ENCODE measurements at places on chromosomes 3 and 15.

GRCh38 chr3:17013571-17013970, 128.8 kb downstream of the PLCL2 start:
- no peak for DNase-seq
- H3K27ac ChIP-seq: no peak overlapping the region
- H3K4me3 ChIP-seq: no peak overlapping the region
- H3K4me1 ChIP-seq: peaks cover 8% of the 10 kb centered on the region
- no peaks in the 10 kb centered on the region for H3K36me3 ChIP-seq

- no peak for DNase-seq
- H3K36me3 ChIP-seq: no peaks in the 10 kb centered on the region
- H3K4me1 ChIP-seq: no peaks in the 10 kb centered on the region
- H3K27ac ChIP-seq: no peak overlapping the region
Observed at GRCh38 chr3:59796456-59796855, 746.6 kb upstream of the CFAP20DC start.

- H3K27me3 ChIP-seq: no peaks in the 10 kb centered on the region
- DNase-seq: no peak
- H3K36me3 ChIP-seq: no peaks in the 10 kb centered on the region
- H3K4me1 ChIP-seq: no peaks in the 10 kb centered on the region
- H3K27ac ChIP-seq: no peak overlapping the region
- no peak overlapping the region for H3K4me3 ChIP-seq
Observed at GRCh38 chr3:141291559-141292355, 60.1 kb downstream of the PXYLP1 start.

DNA sequence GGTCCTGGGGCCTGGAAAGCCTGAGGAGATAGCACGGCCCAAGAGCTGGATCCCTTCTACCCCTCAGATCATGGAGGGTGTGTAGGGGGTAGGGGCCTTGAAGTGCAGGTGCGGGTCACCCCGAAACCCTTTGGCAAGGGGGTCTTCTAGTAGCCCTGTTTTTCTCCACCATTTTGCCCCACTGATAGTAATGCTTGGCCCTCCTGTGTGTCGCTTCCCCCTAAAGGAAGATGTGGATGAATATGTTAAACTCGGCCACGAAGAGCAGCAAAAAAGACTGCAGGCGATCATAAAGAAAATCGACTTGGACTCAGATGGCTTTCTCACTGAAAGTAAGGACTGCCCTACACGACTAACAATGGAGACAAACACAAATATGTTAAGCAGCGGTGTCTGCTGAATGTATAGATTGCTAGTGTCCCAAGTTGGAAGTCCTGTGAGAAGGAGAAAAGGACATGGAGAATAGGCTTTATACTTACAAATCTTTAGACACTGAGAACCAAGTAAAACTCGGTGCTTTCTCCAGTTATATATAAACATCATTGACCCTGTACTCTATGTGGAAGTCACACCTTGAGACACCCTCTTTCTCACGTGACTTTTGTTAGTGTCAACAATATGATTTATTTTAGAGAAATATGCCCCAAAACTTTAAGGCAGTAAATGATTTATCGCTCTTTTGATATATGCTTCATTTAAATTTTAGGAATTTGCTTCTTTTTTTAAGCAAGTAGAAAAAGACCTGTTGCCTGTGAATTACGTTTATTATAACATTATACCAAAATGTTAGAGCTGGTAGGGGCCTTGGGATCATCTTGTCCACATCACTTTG, 802 bp downstream of the RCN2 start:
- H3K27ac ChIP-seq: peak overlapping the region; percentile 73
- H3K4me3 ChIP-seq: peak overlapping the region; percentile 72
- H3K4me1 ChIP-seq: no peaks in the 10 kb centered on the region
- no peak for DNase-seq

DNA sequence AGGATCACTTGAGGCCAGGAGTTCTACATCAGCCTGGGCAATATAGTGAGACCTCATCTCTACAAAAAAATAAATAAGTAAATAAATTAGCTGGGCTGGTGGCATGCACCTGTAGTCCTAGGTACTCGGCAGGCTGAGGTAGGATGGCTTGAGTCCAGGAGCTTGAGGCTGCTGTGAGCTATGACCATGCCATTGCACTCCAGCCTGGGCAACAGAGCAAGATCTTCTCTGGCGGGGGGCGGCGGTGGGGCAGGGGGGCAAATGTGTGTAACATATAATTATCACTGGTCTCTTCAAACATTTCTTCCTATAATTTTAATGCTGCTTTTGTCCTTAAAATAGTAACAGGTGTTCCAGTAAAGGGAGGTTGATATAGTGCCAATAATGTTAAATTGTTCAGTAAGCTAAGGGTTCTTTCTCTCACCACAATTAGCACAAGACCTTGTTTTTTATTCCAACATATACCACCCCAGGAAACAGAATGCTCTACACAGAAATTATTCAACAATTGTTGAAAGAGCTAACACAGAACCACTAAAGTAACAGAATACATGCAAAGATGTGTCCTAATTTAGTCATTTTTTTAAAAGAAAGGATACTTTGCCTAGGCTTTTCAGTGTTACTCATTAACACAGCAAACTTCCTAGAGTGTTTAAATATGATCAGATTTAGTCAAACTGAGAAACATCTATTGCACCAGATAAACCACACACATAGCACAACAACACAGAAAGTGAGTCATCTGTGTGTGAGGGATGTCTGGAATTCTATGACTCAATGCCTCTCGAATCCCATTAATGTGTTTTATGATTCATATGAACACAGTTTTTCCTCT, 29.1 kb downstream of the ANKRD28 start:
- H3K4me3 ChIP-seq: no peak overlapping the region
- DNase-seq: no peak
- no peaks in the 10 kb centered on the region for H3K36me3 ChIP-seq
- no peaks in the 10 kb centered on the region for H3K4me1 ChIP-seq
- H3K27me3 ChIP-seq: no peaks in the 10 kb centered on the region

- no peak overlapping the region for H3K27ac ChIP-seq
- no peaks in the 10 kb centered on the region for H3K36me3 ChIP-seq
- DNase-seq: peak; percentile 88
- H3K27me3 ChIP-seq: no peaks in the 10 kb centered on the region
- no peak overlapping the region for H3K4me3 ChIP-seq
Observed at GRCh38 chr15:66673410-66674322, 28.4 kb upstream of the SMAD6 start.
